Large intestine (tissue), 12 donors: ENCODE measurements at places on chromosomes 5 and 9.

DNA sequence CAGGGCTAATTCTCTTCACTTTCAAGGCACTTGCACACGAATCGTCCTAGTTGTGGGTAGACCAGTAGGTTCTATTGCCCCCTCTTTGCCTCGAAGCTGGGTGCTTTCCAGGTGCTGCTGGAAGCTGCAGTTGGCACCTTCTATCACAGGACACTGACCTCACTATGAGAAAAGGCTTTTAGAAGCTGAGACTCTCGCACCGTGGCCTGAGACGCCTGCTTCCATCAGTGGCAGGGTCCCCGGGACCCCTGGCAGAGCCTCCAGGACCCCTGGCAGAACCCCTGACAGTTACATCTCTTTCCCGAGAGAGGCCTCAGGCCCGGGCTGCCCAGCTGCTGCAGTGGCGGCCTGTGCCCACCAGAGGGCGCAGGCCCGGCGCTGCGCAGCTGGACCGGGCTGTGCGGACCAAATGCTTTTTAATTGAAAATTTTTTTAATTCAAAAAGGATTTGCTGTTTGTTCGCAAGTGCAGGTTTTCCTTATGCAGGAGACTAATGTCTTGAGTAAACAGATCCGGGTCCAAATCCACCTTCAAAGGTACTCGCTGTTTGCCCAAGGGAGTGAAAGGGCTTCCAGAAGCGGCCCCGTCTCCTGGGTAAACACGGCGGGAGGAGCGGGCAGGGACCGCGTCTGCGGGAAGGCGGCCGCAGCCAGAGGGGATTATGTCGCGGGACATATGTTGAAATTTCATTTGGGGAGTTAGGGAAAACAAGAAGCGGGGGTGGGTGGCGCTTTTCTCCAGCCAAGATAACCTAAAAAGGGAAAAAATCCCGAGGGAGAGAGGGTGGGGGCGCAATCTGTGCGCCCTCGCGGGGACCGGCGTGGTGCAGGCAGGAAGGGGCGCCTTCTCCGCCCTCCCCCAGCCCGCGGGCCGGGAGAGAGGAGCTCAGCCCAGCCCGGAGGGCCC, 114.5 kb upstream of the LMX1B start:
- DNase-seq = no peak

DNA sequence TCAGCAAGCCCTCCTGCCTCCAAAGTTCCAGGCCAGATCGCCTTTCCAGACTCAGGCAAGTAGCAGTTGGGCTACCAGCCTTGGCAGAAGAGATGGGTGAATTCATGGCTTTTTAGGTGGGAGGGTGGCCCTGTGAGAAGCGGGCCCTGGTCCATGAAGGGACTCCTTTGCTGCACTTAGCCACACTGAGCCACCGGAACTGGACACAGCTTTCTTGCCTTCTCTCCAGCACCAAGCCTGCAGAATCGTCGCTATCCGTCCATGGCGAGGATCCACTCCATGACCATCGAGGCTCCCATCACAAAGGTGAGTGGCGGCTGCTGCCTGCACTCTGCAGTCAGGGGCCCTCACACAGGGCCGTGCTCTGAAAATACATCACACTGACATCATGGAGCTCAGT, 85.0 kb downstream of the WDR41 start:
- DNase-seq = no peak

- DNase-seq = no peak
Observed at GRCh38 chr5:127892467-127893207, 189.4 kb downstream of the CCDC192 start.

- no peak for DNase-seq
Observed at GRCh38 chr5:157576678-157577077, 1.1 kb upstream of the ADAM19 start.

- DNase-seq = peak; percentile 48
Observed at GRCh38 chr5:76522103-76522935, 100.9 kb downstream of the F2RL2 start.

- DNase-seq = peak; percentile 85
Observed at GRCh38 chr9:128099231-128099931, 28.1 kb downstream of the PTGES2 start.

GRCh38 chr5:57174890-57175510, 1.1 kb downstream of the GPBP1 start:
- DNase-seq = peak; percentile 52

DNA sequence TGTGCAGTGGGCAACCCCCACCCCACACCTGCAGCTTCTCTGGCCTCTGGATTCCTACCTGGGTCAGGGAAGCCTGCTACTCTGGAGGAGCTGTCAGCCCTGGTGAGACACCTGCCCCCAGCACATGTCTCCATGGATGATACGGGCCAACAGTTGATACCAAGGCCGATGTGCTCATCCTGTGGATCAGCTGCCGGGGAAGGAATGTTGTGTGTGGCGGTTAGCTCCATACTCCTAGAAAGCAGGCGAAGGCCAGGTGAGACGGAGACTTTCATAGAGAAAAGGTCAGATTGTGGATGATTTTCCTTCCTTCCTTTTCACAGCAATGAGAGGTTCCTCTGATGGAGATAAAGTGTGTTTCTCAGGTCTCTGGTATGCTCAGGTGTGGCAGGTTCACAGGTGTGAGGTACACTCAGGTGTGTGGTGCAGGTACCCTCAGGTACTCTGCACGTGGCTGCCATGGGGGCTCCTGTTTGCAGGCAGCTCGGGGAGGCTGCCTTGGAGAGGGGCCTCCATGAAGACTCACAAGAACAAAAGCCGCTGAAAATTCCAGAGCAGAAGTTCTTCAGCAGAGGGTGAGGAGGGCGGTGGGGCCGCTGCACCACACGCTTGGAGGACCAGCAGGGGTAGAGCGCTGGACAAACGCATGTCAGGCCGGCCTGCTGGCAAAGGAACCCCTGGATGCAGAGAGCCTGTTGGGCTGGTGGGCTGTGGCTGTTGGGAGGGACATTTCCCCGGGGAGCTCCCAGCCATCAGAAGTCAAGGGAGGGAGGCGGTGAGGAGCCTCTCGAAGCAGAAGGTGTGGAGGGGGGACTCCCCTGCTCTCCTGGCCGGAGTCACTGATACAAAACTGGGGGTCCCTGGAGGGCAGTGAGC, 5.1 kb upstream of the AHRR start:
- DNase-seq = no peak

DNA sequence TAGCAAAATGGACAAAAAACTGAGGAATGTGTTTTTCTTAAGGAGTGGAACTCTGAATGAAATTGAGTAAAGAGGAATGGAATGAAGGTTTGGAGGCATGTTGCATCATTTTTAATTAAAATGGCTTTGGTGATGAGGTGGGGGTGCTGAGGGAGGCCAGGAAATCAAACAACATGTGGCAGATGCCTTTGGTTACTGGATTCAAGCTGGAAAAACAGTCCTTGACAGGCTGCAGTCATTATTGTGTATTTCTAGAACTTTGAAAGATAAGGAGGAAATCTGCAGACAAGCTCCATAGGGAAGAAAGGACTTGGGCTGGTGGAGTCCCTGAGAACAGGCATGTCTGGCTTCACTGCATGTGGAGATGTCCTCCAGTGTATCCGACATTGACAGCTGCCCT, 203.5 kb upstream of the HAPLN1 start:
- no peak for DNase-seq

GRCh38 chr9:132370592-132370991, 15.8 kb upstream of the SETX start:
- DNase-seq = no peak

- DNase-seq = no peak
Observed at GRCh38 chr5:165626161-165626560, 2120.7 kb downstream of the MAT2B start.

GRCh38 chr5:128537221-128537999, 635 bp downstream of the FBN2 start:
- no peak for DNase-seq

DNA sequence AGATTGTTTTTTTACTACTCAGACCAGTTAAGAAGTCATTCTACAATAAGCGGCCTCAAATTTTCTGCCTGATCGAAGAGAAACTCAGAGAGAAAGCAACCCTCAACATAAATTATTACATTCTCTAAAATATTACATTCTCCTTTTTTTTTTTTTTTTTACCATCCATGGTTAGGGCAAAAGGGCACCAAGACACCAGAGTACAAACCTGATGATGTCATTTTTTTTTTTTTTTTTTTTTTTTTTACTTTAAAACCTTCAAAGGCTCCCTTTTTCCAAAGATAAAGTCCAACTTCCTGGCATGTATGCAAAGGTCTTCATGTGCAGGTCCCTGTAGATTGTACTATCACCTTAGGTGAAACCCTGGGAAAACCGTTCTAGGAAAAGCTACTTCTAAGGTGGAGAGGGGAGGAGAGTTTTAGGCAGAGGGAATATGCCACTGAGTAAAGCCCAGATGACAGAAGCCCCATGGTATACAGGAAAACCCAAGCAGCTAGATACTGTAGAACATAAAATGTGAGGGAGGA, 104.4 kb downstream of the SSBP2 start:
- peak; percentile 76 for DNase-seq

- no peak for DNase-seq
Observed at GRCh38 chr9:20597862-20598261, 24.4 kb downstream of the MLLT3 start.

GRCh38 chr9:89661956-89662717, 57.3 kb downstream of the GADD45G start:
- peak; percentile 94 for DNase-seq

DNA sequence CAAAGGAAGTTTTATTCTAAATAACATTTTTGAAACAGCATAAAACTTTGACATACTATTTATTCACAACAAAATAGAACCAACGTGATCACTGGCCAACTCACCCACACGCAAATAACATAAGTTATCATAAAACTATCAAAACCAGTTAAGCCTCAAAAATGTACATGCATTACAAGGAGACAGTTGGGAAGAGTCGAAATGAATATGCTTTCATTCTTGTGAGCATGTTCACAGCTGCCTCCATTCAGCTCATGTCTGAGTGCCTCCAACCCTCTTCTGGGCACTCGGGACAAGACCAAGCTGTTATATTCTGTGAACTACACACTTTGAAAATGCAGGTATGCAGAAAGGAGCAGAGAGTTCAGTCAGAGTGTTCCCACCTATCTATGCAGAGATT, 284.9 kb downstream of the BNC2 start:
- DNase-seq = no peak

- no peak for DNase-seq
Observed at GRCh38 chr5:1820381-1820780, 19.2 kb downstream of the NDUFS6 start.

- no peak for DNase-seq
Observed at GRCh38 chr9:105057551-105057950, 129.6 kb upstream of the ABCA1 start.

- DNase-seq = no peak
Observed at GRCh38 chr5:7897014-7897600, 28.2 kb downstream of the MTRR start.

GRCh38 chr9:29981013-29981412, 2403.4 kb upstream of the ACO1 start:
- DNase-seq = no peak

DNA sequence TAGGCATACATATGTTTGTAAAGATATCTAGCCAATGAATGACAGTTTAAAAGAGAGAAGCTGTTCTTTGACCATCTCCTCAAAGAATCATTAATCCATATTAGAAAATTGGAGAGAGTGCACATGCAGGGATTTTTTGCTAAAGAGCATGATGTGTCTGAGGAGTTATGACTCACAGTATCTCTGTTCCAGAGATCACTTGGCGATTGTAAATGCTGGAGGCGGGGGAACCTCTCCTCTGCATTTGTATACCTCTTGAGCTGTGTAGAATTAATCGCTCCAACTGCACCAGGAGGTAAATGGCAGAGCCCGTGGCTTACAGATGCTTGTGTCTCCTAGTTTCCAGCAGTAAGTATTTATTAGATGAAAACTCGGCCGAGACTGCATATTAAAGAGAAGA, 3.6 kb upstream of the SPATA31D1 start:
- DNase-seq = no peak

DNA sequence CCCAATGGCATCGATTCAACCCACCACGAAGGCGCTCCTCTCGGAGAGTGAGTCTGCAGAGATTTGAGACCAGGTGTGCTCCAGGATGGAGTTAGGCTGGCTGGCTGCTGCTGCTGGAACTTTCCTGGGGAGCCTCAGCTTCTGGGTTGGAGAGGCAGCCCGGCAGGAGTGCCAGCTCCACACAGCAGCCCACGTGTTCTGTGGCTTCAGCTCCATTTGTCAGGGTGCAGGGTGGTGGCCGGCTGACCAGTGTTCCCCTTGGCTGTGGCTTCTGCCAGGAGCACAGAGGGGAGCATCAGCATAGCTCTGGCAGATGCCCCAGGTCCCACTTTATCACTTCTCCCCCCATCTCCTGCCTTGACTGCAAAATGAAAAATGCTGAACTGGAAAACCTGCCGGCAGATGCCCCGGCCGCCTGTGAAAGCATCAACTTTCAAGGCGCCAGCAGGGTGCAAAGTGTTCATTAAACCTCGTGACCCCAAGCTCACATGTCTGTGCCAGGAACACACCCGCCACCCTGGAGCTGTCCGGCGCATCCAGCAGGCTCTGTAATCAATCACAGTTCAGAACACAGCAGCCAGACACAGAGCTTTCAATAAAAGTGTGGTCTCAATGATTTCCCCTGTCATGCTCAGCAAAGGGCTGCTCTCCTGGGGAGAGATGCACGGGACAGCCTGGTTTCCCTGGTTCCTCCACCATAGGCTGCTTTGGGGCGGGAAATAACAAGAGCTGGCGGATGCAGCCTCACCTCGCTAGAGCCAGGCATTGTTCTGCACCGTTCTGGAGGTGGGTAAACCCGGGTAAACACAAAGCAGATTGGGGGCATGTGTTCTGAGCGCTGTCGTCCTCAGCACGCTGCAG, 53.2 kb downstream of the TRIP13 start:
- DNase-seq = peak; percentile 63

DNA sequence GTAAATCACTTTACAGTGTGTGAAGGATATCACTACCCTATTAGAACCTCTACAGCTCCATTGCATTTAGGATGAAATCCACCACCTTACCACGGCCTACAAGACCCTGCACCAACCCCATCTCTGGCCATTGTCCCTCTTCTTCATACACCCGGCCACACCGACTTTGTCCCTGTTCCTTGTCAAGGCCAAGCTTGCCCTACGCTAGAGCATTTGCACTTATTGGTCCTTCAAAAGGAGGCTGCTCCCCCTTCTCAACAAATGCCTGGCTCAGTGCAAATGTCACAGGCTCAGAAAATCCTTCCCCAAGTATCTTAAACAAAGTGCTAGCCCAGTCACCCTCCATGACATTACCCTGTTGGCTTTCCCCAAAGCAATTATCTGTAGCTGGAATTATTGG, 4.1 kb upstream of the HRH2 start:
- no peak for DNase-seq

- DNase-seq = no peak
Observed at GRCh38 chr5:113172231-113172826, 195.7 kb downstream of the DCP2 start.

- peak; percentile 66 for DNase-seq
Observed at GRCh38 chr5:75616971-75617621, 5.8 kb downstream of the ANKDD1B start.
